ENCODE measurements at places on chromosomes 7 and 10. TPM values are rescaled to one million over a fixed set of nuclear protein-coding genes. Genes with fewer than 3 reads are reported as not detected.

SLC26A5 gene
- total RNA-seq: 0.33 TPM

ENO4 gene
- total RNA-seq: not detected

SPDYE2B gene
- total RNA-seq: not detected

CC2D2B gene
- total RNA-seq: 0.10 TPM

TMEM229A gene
- total RNA-seq: not detected

DRGX gene
- not detected for total RNA-seq

ZNF746 gene
- total RNA-seq: 12.0 TPM

ZNF727 gene
- total RNA-seq: 0.30 TPM

WIPF3 gene
- total RNA-seq: 0.73 TPM

MMD2 gene
- total RNA-seq: not detected

TLX1 gene
- total RNA-seq: 1.3 TPM

DNA sequence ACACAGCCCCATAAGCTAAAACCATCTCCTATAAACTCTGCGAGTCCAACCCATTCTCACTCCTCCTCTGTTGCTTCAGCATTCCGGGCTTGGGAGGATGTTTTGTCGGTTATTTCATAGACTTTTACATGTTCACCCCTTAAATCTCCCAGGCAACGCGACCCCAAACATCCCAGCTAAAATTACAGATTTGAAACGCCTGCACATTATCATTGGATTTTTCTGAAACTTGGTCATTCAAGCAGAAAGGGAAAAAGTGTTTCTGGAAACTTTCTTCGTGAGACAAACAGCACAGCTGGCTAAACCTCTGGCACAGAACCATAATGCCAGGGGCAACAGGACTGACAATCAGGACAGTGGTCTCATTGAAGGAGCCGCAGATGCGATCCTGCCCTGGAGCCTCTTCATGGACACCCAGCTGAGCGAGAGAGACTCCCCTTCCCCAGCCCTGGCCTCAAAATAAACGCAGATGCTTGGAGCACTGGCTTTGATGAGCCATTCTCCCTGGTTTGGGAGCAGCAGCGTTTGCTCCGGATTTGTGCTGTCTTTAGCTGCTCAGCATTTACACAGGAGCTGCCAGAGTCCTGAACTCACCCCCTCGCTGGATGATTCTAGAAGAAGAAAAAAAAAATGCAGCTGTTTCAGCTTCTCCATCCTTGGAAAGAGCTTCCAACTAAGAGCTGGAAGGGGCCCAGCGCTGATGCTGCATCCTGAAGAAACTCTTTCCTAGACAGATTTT is 30.1 kb downstream of the AFAP1L2 start:
- DNase-seq: no peak

DNA sequence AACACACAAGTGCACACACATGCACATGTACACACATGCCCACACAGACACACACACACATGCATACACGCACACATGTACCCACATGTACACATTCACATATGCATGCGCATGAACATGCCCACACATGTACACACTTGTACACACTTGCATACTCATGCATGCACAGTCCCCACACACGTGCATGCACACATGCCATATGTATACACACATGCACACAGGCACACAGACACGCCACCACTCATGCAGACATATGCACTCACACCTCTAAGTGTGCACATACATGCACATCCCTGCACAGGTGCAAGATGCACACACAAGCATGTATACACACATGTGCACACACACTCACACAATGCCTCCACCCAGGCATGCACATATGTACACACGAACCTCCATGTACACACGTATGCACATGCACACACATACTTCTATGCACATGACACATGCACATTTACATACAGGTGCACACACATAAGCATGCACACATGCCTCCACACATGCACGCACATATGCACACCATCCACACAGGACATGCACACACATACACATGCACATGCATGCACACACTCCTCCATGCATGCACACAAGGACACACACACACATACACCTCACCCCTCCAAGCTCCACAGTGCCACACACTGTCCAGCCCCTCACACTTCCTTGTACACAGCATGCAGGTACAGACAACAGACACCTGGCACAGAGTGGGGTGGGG is 45.8 kb downstream of the YKT6 start:
- no peak for DNase-seq

DNA sequence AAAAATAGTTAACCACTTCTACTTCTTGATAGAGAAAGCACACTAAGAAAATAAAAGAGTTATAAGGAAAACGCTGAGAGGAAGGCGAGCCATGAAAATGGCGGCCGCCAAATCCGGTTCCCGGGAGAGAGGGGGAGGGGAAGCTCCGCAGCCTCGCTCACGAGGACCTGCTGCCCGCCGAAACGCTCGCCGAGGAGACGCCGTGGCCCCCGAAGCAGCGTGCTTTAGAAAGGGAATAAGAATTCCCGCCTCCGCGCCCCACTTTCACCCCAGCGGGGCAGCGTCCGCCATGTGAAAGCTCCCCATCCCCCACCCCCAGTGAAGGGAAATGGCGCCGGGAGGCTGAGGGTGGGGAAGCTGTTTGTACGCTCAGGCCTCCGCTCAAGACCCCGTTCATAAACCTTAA is 505 bp downstream of the HNRNPA2B1 start:
- DNase-seq: peak; percentile 82

- DNase-seq: no peak
Observed at GRCh38 chr10:10110844-10111490, 906.7 kb upstream of the CELF2 start.

DNA sequence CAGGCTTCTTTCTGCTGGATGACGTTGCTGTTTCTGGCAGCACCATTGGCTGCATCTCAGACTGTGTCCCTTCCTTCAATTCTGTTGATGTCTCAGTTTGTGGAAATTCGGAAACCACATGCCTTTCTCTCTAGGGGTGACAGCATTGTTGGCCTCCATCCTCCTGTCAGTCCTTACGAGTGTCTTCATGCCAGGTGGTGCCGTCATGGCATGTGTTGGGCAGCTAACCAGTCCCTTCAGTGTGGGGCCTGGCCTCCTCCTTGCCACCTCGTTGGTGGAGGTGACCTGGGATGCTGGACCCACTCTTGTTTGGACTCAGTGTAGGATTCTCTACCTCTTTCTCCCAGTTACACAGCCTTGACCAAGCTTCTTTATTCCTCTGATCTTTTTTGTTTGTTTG is 111.6 kb upstream of the INSYN2A start:
- no peak for DNase-seq

DNA sequence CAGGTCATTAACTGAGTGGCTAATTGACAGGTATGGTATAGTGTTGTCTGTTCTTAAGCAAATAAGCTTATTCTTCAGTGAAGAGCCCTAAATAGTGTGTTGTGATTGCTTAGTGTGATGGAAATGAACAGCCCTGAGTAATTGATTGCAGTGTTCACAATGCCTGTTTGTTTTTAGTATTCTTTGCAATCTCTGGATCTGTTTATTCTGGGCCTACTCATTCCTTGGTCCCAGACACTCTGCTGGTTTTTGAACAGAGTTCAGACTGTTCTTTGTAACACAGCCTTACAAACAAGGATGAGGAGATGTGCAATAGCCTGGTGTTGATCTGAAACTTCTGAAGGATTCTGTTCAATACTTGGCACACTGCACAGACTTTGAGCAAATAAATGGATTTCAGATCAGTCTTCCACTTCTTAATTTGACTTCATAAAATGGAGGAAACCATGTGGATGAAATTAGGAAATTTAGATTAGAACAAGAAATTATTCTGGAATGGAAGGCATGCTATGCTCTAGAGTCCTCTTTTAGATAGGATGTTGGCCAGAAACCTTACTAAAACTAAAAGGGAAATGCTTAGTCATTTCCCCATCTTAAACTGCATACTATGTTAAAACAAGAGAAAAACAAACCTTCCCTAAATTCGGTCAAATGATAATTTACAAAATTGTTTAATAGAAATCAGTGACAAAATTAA is 444.2 kb upstream of the SEMA3D start:
- DNase-seq: no peak

DNA sequence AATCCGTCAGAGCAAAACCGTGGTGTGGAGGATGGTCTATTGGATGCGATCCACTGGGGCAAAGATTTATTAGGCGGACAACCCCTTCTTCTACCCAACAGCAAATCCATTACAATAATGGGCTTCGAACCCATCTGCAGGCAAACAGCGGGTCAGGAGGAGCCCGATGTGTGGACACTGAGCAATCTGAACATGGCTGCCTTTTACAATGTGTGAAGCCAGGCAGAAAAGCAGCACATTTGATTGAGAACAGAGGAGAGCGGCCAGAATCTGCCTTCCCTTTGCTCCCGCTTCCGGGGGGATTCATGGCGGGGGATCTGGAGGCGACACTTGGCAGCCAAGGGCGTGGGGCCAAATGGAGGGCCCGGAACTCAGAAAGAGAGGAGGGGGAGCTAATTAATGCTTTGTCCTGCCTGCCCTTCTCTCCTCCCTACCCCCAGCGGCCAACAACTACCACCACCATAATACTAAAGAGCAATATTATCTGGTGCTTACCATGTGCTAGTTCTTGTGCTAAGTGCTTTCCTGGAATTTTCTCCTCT is 133.0 kb downstream of the EMX2 start:
- DNase-seq: no peak

- DNase-seq: peak; percentile 80
Observed at GRCh38 chr7:45691155-45691656, 117.0 kb downstream of the ADCY1 start.

GRCh38 chr10:20017961-20018360 is 201.7 kb downstream of the PLXDC2 start:
- no peak for DNase-seq

- no peak for DNase-seq
Observed at GRCh38 chr7:11737723-11738122, 94.3 kb downstream of the THSD7A start.

DNA sequence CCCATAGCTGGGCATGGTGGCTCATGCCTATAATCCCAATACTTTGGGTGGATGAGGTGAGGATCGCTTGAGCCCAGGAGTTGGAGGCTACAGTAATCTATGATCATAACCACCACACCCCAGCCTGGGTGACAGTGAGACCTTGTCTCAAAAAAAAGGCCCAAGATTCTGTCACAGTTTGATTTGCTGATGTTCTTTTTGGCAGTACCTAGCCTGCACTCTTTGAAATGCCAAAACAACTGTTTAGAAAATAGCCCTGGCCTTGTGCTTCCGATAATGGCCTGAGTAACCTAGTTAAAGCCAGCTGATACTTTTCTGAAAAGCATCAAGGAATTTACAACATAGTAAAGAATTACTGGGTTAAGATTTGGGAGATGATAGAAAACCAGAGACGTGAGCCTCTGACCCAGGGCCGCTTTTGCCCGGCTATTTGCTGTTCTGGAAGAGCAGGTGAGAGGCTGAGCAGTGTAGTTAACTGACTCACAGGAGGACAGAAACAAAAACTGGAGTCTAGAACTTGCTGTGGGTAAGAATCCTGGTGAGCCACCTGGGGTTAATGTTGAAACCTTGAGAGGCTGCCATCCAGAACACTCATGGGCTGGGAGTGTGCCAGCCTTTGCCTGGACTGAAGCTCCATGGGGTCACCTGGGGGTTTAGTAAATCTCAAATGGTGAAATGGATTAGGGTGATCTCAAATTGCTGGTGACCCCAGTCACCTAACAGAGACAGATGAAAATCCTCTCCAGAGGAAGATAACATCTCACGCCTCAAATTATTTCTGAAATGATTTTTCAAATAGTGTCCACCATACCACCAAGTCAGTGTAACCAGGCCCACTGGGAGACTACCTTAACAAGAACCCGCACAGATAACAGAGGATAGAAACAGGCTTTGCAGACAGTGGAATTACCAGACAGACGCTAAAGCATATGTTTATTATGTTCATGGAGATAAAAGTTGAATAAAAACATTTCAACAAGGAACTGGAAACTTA is 51.8 kb downstream of the GALNT11 start:
- no peak for DNase-seq

- DNase-seq: no peak
Observed at GRCh38 chr10:131872827-131873375, 27.9 kb upstream of the PPP2R2D start.

GRCh38 chr10:50987934-50988333 is 86.4 kb upstream of the PRKG1 start:
- DNase-seq: no peak

DNA sequence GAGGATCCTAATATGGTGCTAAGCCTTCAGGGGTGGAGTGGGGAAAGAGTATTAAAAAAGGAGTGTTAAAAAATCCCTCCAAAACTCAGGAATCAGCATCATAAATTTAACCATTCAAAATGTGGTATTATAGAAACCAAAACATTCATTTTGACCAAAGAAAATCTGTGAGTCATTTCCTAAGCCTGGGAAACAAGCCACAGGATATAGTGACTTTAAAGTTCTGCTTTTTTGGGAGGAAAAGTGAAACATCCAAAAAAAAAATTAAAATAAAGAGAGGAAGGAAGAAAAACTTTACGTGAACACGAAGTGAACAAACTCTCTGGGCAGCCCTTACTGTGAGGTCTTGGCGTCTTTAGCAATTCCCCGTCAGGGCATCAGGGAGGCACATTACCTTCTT is 74.0 kb upstream of the GSDME start:
- no peak for DNase-seq

DNA sequence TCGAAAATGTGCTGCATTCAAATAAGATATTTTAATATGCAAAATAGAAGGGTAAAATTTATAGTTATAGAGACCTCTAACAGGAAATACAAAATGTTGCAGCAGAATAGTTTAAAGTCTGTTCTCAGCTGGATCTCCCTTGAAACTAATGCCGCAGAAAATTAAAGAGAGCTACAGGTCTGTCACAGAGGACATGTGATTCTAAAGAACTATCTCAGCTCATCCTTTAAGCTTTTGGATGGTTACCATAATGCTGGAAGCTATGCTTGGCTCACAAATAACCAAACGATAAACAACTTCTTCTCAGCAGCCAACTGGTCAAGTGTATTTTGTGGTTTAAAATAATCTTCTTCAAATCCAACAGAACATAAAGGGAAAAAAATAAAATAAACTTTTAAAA is 353.0 kb downstream of the PARD3 start:
- DNase-seq: no peak

GRCh38 chr10:50540826-50541122 is 83.0 kb downstream of the SGMS1 start:
- DNase-seq: no peak

- no peak for DNase-seq
Observed at GRCh38 chr10:28343252-28343651, 40.4 kb upstream of the MPP7 start.

- no peak for DNase-seq
Observed at GRCh38 chr10:33524966-33525365, 190.5 kb upstream of the NRP1 start.

GRCh38 chr10:50426485-50426884 is 175.2 kb upstream of the ASAH2 start:
- DNase-seq: no peak

DNA sequence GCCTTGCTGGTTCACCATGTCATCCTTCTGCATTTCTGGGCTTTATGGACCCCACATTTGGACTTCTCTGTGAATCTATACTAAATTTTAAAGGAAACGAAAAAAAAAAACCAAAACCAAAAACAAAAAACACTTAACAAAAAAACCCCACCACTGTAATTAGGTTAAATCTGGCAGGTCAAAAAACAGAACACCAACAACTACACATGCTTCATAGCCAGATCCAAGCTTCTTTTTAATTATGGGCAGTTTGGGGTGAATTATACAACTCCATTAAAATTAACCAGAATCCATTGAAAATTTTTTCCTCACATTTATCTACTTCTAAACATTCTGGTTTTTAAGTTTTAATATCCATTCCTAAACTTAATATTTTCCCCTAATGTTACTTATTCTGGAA is 58.4 kb downstream of the CDK6 start:
- DNase-seq: no peak
